Foreskin keratinocyte (primary cell): ENCODE measurements at places on chromosomes 2 and 18. TPM values are rescaled to one million over a fixed set of nuclear protein-coding genes. Genes with fewer than 3 reads are reported as not detected.

DNA sequence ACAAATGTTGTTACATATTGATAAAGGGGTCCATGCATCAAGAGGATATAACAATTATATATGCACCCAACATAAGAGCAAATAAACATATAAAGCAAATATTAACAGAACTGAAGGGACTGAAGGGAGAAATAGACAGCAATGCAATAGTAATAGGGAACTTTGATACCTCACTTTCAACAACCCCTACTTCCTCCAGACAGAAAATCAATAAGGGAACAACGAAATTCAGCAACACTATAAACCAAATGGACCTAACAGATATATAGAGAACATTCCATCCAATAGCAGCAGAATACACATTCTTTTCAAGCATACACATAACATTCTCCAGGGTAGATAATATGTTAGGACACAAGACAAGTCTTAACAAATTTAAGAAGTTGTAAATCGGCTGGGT lies 71.7 kb downstream of the L3MBTL4 start:
- DNase-seq = no peak

DNA sequence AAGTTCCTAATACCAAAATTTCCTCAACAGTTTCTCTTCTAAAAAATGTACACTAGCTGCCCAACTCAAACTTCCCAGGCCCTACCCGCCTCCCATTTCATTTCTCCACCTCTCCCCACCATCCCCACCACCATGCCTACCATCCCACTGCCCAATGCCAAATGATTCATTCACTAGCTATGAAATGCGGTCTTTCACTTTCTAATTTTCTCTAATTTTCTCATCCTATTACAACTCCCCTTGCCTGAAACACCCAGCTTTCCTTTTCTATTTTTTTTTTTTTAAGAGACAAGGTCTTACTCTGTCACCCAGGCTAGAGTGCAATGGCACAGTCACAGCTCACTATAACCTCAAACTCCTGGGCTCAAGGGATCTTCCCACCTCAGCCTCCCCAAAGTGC lies 38.4 kb downstream of the KIDINS220 start:
- DNase-seq = no peak

DNA sequence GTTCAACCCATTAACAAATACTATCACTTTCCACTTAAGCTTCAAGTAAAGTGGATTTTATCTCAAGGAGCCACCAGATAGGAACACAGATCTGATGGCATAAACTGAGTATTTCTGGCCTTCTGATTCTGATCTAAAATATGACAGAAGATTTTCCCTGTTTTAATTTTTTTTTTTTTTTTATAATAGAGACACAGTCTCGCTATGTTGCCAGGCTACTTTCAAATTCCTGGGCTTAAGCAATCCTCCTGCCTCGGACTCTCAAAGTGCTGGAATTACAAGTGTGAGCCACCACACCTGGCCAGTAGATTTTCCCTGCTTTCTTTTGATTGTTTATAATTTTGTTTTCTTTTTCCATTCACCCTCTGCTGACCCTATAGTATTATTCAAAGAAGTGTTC lies 36.6 kb upstream of the SLC30A6 start:
- no peak for DNase-seq

DNA sequence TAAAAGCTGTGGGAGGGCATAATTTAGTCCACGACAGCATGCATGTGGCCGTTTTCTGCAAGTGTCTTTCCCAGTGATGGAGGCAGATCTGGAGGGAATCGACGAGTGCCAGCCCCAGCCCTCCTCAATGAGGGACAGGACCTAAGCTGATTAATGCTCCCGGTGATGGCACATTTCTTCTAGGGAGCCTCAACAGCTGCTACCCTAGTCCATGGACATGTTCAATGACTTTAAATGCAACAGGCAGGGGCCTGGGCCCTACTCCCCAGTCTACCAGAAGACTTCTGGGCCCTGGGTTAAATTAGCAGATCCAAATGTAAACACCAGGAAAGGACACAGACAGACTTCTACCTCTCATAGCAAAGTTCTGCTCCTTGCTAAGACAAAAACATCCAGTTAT lies 155.1 kb downstream of the ACTR3 start:
- no peak for DNase-seq

- no peak for DNase-seq
Measured at GRCh38 chr2:6784291-6784690, 81.4 kb downstream of the CMPK2 start.

- DNase-seq = no peak
Measured at GRCh38 chr2:140286377-140286776, 1506.2 kb upstream of the NXPH2 start.

DNA sequence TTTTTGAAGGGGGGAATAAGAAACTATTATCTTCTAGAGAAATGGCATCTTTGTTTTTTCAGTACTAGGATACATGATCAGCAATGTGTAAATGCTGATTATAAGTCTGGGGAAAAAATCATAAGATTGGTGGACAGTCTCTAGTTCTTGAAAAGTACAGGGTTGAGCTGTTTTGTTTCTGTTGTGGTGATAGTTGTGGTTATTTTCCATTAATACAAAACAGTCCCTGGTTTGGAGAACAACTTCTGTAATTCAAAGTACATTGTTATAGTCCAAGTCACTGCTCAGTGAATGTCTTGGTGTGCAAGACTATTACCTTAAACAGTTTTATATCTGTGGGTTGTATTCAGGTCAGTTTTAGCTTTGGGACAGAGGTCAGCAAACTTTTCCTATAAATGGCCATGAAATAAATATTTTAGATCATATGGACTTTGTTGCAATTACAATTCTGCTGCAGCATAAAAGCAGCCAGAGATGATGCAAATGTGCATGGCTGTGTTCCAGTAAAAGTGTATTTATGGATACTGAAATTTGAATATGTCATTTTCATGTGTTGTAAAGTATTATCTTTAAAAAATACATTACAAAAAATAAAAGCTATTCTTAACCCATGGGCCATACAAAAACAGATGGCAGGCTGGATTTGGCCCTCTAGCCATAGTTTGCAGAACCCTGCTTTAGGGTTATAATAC lies 111.0 kb downstream of the CERS6 start:
- DNase-seq = no peak

DNA sequence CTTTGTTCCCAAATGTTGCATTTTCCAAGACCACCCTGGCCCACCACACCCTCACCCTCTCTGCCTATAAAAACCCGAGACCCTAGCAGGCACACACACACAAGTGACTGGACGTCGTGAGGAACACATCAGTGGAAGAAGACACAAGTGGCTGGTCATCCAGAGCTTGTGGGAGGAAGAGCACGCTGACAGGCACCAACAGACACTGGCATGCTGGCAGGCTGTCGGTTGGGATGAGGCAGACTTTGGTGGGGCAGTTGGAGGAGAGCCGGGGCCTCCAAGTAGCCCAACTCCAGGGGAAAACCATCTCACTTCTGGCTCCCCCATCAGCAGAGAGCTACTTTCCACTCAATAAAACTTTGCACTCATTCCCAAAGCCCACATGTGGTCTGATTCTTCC lies 225.5 kb upstream of the ZEB2 start:
- DNase-seq = no peak

DNA sequence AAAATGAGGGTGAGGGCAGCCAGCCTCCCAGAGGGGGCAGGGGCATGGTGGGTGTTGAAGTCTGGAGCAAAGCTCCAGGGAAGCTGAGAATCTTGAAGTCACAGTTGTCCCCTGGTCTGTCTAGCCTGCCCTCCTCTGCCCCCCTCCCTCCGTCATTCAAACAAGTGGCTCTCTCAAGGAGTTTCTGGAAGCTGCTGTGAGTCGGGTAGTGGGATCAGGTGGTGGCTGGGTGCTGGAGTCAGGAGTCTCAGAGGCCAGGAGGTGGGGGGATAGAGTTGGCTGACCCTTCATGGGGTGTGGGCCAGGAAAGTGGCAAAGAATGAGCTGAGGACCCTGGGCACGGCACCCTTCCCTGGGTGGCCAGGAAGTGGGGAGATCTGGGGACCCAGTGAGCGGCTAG lies 495 bp upstream of the ASIC4 start:
- no peak for DNase-seq

DNA sequence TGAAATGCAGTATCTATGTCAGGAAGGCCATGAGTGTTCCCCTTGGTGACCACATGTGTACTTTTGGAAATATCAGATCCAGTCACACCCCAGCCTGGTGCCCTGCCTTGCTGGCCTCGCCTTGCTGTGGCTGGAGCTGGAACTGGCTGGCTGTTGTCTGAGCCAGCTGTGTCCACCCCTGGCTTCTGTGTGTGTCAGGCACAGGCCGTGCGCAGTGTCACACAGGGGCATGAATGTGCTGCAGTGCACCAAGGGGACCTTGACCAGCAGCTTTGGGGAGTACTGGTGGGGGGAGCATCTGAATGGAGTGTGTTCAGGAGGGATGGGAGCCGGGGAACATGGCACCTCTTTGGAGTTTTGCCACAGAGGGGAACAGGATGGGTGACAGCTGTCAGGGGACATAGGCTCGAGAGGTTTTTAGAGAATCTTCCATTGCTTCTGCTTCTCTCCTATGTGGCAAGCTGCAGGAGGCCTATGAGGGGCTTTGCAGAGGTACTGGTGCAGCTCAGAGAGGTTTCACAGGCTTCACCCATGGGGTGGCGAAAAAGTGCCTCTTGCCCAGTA lies 44.7 kb upstream of the FAHD2A start:
- DNase-seq = no peak

DNA sequence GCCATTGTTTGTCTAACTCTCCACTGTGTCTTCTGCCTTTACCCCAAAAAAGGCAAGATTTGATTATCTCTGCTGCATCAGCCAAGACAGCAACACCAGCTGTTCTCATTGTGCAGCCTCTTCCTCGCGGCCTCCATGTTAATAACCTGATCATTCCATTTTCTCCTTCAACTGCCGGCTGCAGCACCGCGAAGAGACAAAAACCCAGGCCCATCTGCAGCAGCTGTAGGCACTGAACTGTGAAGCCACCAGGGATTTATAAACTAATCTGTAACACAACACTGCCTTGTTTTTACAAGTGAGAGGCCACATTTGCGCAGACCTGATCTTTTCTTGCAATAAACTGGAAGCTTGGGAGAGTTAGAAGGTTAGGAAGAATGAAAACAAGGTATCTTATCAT lies 147.8 kb downstream of the SATB2 start:
- no peak for DNase-seq

DNA sequence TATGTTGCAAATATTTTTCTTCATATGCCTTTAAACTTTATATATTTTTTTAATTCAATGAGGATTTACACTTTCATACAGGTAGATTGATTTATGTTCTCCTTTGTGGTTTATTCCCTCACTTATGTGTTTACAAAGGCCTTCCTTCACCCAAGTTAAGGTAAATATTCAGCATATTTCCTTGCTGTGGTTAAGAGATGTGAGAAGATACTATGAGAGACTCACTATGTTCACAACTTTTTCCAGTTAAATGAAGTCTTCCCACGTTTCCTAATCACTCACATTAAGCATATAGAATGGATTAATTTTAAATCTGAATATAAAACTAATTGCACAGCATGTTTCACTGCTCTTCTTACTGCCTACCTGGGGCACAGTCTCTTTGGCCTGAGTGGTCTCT lies 597 bp downstream of the PECR start:
- DNase-seq = no peak

DNA sequence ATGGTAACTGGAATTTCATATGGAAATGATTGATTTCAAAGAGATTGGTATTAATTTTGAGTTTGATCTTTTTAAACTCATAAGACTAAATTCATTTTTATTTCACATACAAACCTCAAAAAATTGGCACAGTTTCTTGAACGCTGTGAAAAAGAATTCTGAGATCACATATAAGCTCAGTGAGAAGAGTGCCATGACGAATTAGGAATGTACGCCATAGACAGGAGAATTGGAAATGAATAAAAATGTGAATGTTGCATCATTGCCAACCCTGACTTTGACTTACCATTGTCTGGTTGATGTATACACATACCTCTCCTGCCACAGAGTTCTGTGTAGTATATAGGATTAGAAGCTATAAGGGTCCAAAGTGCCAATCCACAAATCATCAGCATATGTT lies 290.4 kb upstream of the ZC3H15 start:
- no peak for DNase-seq

GRCh38 chr2:146523196-146523595 lies 1321.6 kb upstream of the ACVR2A start:
- no peak for DNase-seq

DNA sequence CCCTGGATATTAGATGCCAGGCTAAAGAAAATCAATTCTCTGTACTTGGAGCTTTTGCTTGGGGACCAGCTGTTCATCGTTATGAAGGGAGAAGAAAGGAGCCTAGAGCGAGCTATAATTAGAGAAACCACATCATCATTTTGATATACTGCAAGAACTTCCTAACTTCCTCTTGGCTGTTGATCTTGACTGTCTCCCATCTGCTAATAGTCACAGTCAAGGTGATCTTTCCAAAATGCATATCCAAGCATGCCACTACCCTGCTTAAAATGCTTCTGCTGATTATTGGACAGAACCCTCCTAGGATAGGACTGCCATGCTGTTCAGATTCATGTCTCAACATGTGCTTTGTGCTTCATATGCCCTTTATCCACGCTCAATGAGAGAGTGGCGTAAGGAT lies 54.8 kb downstream of the RAPGEF4 start:
- DNase-seq = peak; percentile 52

DNA sequence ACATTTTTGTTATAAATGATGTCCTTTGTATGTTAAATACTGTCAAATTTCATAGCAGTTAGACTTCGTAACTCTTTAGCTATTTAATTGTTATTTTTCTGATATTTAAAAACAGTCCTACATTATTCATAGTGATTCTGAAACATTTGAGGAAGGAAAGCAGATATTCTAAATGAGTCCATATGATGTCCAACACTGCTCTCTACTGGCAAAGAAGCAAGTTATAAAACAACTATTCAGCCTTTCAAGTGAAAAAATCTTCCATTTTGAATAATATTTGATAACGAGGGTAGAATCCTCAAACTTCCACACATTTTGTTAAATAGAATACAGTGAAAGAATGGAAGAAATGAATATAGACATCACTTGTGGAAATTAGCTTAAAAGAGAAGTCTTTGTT lies 220.8 kb downstream of the GULP1 start:
- DNase-seq = peak; percentile 42

DNA sequence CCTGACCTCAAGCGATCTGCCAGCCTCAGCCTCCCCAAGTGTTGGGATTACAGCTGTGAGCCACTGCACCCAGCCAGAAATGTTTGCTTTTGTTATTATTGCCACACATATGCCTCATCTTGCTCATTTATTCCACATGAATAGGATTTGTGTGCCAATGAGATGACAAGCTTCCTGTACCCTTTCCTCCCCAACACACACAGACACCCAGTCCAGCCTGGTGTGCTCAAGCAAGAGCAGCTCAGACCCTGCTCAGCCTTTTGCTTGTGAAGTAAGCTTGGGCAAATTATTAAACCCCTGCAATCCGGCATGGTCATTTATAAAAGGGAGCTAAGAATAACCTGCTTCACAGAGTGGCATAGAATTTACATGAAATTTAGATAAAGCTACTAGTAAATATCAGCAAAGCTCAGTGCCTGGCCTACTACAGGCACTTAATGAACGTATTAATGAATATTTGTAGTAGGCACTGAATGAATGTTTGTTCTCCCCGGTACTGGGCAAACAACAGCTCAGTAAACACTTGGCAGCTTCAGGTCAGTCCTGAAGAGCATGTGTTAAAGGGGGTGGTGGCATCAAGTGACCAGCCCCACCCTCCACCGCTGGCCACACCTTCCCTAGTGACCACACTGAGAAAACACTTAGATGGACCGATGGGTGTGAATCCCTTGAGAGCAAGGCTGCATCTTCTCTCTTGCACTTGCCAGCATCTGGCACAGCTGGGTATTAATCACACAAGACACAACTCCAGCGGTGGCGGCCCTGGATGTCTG lies 280.2 kb downstream of the SRBD1 start:
- peak; percentile 11 for DNase-seq

GRCh38 chr2:129754831-129755230 lies 224.6 kb upstream of the RAB6C start:
- DNase-seq = no peak

Gene SEPTIN10
- total RNA-seq = 93.4 and 100 TPM in 2 replicates

Gene RAB6C
- total RNA-seq = not detected in 2 replicates

Gene ABHD1
- not detected in 2 replicates for total RNA-seq

Gene POTEI
- not detected in 2 replicates for total RNA-seq
